ENCODE measurements at places on chromosomes 11 and 22.

DNA sequence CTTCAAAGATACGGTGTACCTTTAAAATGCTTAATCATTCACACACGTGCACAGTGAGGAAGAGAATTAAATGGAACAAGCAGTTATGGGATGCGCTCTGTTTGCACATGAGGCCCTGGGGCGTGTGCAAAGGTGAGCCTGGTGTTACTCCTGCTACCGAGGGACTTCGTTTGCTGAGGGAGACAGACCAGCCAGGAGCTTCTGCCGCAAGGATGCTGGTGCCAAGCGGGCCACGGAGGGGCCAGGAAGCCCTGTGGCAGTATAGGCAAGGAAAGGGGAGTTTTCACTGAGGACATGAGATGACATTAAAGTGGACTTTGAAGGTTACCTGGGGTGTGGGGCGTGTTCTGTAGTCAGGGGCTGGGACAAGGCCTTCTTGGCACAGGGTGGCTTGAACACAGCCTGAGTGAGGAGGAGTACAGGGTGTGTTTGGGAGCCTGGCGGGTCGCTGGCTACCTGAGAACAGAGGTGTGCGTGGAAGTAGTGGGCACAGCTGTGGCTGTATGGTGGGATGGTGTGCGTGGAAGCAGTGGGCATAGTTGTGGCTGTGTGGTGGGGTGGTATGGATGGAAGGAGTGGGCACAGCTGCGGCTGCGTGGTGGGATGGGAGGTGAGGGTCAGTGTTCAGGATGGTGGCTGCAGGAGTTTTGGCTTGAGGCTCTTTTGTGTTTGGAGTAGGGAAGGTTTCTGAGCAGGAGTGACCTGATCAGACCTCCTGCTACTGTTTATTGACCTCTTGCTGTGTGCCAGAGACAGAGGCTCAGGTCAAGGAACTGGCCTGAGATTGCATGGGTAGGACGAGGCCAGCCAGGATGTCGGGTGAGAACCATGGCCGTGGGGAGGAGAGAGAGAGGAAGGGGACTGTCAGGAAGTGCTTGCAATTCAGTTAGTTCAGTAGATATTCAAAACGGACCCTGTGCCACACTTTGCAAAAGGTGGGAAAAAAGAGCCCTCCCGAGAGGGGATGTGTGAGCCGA, 13.7 kb downstream of the TBC1D22A start:
- DNase-seq: no peak

DNA sequence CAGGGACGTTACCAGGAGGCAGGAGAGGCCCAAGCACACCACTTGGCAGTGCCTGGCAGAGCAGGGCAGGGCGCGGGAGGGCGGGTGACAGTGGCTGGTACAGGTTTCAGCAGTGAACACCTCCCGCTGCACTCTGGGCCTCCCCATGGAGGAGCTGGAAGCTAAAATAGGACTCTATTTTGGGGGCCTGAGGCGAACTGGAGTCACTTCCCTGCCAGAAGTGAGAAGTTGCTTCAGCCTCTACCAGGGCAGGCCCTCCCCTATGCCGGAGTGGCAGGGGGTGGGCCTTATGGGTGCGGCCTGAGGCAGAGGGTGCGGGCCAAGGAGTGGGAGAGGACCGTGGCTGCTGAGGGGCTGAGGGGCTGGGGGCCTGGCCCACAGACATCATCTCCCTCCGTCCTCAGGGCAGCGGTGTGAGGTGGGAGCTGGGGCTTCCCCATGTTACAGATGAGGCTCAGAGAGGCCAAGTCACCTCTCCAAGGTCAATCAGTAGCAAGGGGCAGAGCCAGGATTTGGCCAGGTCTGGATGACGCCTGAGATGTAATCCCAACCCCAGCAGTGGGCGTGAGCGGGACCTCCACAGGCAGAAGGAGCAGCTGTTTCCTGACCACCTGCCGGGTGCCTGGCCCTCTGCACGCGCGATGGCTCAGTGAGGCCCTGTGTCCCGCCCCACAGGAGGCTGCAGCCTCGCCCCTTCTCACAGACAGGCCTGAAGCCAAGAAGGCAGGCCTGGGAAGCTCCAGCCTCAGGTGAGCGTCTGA, 39.3 kb downstream of the KCNJ4 start:
- no peak for DNase-seq

DNA sequence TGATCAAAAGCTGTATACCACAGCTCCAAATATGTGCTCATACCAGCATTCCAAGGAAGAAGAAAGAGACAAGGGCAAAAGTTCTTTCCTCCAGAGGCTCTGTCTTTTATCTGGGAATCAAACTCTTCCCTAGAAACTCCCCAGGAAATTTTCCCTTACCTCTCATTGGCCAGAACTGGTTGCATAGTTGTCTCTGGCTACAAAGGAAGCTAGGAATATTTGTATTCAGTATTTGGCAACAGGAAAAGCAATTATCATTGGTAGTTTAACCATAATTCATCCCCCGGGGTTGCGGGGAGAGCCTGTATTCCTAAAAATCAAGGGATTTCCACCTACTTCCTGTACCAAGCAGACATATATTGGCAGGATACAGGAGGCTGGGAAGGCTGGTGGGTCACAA, 10.5 kb upstream of the ZFTA start:
- no peak for DNase-seq

DNA sequence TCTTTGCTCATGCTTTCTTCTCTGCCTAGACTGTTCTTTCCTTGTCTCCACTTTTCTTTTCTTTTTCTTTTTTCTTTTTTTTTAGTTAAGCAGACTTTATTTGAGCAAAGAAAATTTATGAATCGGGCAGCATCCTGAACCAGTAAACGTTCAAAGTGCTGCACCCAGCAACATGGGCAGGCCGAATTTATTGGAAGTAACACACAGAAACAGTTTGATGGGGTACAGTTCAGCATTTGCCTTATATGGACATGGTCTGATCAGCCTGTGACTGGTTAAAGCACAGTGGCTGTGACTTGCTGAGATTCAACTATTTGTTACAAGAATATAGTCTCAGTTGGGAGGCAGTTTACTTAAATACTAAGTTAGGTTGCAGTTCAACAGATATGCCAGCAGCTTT, 16.0 kb downstream of the CD3E start:
- DNase-seq: no peak

DNA sequence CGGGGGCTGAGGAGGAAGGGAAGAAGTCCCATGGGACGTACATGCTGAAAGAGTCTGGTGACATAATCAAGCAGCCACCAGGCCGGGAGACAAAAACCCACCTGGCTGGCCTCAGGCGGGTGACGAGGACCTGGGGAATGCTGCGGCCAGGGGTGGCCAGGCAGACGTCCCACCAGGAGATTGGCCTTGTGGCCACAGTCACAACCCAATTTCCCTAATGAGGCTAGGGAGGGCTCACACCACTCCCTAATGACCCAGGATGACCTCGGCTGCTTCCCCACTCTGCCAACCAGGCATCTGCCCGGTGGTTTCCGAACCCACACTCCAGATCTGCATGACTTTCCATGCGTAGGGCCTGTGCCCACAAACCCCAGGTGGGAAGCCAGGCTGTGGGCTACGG, 66.9 kb downstream of the SCUBE1 start:
- DNase-seq: no peak

DNA sequence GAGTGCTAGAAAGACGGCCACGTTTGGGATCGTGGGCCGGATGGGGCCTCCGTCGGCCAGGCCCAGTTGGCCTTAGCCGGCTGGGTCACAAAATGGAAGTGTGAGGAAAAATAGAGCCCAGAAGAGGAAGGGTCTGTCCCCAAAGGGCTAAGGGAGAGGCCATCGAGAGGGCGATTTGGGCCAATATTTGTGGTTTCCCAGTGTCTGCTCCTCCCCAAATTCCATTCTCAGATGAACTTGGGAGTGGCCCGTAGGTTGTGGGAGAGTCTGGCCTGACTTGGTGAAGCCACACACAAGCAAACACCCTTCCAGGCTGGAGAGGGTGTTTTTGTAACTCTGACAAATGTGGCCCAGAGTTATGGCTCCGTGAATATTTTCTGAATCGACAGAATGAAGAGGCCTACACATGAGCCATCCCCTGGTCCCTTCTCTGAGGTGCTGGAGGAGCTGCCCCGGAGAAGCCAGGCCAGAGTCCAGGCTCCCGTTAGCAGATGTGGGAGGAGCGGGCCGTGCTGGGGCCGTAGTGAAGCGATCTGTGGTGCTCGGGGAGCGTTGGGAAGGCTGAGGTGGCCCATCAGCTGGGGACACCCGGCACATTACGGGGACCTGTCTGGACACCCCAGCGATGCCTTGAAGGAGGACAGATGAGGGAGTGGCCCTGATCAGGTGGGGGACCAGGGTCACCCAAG, 73.5 kb upstream of the PPARA start:
- DNase-seq: peak; percentile 44

GRCh38 chr11:119493712-119494111, 70.7 kb upstream of the THY1 start:
- no peak for DNase-seq

- peak; percentile 61 for DNase-seq
Observed at GRCh38 chr22:34414467-34415440, 494.5 kb upstream of the LARGE1 start.
